ENCODE measurements at places on chromosomes 1 and 21. TPM values are rescaled to one million over a fixed set of nuclear protein-coding genes. Genes with fewer than 3 reads are reported as not detected.

DNA sequence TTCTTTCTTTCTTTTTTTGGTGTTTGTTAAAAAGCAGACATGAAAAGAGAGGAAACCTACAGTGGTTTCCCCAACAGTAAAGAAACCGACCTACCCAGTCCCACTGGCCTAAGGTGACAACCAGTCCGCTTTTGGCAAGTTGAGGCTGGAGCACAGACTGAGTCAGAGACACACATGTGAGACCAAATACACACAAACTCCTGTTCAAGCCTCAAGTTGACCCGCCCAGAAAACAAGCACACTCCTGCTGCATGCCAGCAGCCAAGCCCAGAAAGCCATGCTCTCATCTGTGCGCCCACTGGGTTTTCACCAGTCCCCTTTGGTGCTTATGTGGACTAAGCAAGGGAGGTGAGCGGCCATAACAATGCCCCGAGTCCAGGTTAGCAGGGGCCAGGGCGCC is 64.6 kb upstream of the GPR153 start:
- no peak overlapping the region for H3K4me3 ChIP-seq
- H3K4me1 ChIP-seq = peaks cover 2% of the 10 kb centered on the region
- H3K27ac ChIP-seq = no peak overlapping the region

Gene FBXO2
- total RNA-seq = 1.8 TPM

Gene CLEC20A
- not detected for total RNA-seq

Gene RCSD1
- total RNA-seq = 157 TPM

Gene GNPAT
- total RNA-seq = 38.6 TPM
